ENCODE measurements at places on chromosomes 3 and 15.

DNA sequence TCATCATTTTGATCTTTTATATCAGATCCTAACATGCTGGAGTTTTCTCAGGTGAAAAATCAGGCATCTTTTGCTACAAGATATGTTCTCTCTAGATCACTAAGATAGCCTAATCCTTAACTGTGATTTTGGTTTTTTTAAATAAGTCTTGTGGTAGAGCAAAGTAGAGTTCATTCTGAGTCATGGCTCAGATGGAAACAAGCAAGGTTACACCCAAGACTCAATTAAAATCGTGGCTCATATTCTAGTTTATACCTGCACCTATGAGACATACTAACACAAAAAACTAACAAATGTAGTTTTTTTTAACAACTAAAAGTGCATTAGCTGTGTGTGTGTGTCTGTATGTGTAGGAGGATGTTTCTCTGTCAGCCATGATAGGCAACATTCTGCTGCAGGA lies 428.2 kb downstream of the NLGN1 start:
- no peak for DNase-seq

- DNase-seq: peak; percentile 16
These were observed 268.4 kb upstream of the NSMCE3 start for GRCh38 chr15:29538044-29538443.

DNA sequence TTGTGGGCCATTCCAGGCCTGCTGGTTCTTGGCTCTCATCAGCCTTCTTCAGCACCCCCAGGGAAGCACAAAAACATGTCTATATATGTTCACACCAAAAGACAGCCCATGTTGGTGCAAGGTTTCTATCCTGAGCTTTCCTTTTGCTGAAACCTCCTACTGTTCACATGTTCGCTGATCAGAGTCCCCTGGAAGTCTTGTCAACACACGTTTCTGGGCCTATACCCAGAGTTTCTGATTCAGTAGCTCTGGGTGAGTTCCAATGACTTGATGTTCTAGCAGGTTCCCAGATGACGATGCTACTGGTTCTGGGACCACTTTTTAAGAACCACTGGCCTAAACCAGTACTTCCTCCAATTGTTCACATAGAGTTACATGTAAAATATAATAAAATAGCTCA lies 46.0 kb downstream of the SUCNR1 start:
- no peak for DNase-seq

DNA sequence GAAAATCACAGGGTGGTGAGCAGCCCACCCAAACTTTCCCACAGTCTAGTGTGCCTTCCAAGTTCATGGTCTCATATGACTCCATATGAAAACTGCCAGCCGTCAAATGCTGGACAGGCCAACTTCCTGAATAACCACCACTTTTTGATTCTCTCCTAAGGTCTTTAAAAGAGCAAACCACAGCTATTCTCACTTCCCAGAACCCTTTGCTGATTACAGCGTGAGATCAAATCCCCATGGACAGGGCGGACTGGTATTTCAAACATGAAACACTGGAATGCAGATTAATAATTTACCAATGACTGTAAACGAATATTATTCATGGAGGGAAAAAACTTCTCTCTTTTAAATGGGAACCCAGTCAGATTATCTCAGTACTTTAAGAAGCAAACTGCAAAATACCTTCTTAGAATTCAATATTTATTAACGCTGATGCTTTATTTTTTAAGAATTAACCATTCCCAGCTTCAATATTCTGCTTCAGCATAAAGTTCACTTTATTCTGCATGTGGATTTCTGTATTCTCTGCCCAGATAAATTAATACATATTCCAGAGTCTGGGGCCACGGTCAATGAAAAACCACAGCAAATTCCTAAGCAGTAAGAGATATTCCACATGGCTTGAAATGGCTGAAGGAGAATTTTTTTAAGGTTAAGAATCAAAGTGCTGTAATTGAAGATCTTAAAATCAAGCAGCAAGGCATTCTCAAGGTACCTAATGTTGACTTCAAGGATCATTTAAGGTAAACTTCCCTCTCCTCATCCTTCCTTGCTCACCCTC lies 42.9 kb downstream of the MYO1E start:
- peak; percentile 86 for DNase-seq

GRCh38 chr15:52673734-52674133 lies 5.5 kb downstream of the ATOSA start:
- DNase-seq: no peak

- DNase-seq: peak; percentile 2
These were observed 61.2 kb downstream of the VPS8 start for GRCh38 chr3:184873141-184873540.

- no peak for DNase-seq
These were observed 95.5 kb downstream of the CCNL1 start for GRCh38 chr3:157064402-157064801.

GRCh38 chr3:188191460-188191859 lies 37.5 kb downstream of the LPP start:
- no peak for DNase-seq

- DNase-seq: peak; percentile 7
These were observed 627 bp downstream of the NT5DC2 start for GRCh38 chr3:52532838-52533622.

GRCh38 chr3:87949879-87950208 lies 109.0 kb downstream of the CGGBP1 start:
- DNase-seq: no peak

- DNase-seq: peak; percentile 69
These were observed at the start of gene MAP6D1 for GRCh38 chr3:183825456-183826161. Gene MAP6D1, minus strand, starts transcription at chr3:183825577. Its CDS starts 30 bp downstream, at chr3:183825547.

DNA sequence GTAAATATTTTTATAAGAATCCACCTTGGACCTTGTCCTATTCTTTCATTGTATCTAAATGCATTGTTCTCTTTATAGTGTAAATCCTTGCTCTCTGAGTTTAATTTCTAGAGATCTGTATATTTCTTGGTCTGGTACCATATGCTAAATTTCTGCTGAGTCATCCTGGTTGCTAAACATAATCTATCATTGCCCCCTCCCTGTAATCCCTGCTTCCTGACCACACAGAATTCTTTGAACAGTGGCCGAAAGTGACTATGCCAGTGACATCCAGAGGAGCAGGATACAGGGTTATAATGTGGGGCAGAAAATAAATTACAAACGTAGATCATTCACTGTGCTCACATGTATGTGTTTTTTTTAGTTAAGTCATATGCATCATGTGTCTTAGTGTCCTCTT lies 143.1 kb downstream of the DIPK2A start:
- DNase-seq: no peak

DNA sequence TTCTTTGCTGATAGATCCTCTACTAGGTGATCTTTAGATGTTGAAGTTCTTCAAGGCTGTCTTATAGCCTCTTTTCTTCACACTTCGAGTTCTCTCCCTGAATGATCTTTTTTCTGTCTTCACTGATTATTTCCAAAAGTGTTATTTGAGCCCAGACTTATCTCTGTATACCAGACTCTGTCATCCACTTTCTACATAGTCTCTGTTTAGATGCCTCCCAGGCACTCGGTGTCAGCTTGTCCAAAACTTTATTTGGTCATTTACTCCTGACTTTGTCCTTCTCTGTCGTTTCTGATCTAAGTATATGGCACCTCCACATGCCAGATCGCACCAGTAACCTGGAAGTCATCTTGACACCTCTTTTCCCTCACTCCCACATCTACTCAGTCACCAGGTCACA lies 27.6 kb downstream of the KLHL18 start:
- no peak for DNase-seq

GRCh38 chr3:108391917-108392593 lies 95.7 kb downstream of the HHLA2 start:
- DNase-seq: no peak

DNA sequence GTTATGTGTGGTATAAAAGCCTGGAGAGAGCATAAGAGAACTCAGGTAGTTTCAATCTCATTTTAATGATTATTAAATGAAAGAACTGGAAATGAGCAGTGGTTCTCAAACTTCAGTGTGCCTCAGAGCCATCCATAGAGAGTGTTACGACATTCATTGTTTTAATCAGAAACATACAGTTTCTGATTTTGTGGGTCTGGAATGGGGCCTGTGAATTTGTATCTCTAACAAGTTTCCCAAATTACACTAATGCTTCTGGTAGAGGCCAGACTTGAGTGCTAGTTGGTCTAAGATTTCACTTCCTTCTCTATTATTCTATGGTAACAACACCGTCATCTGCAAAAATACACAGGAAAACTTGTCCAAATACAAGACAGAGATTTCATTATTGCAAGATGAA lies 292.0 kb upstream of the NECTIN3 start:
- DNase-seq: no peak

GRCh38 chr15:38130740-38131498 lies 121.7 kb upstream of the SPRED1 start:
- no peak for DNase-seq

DNA sequence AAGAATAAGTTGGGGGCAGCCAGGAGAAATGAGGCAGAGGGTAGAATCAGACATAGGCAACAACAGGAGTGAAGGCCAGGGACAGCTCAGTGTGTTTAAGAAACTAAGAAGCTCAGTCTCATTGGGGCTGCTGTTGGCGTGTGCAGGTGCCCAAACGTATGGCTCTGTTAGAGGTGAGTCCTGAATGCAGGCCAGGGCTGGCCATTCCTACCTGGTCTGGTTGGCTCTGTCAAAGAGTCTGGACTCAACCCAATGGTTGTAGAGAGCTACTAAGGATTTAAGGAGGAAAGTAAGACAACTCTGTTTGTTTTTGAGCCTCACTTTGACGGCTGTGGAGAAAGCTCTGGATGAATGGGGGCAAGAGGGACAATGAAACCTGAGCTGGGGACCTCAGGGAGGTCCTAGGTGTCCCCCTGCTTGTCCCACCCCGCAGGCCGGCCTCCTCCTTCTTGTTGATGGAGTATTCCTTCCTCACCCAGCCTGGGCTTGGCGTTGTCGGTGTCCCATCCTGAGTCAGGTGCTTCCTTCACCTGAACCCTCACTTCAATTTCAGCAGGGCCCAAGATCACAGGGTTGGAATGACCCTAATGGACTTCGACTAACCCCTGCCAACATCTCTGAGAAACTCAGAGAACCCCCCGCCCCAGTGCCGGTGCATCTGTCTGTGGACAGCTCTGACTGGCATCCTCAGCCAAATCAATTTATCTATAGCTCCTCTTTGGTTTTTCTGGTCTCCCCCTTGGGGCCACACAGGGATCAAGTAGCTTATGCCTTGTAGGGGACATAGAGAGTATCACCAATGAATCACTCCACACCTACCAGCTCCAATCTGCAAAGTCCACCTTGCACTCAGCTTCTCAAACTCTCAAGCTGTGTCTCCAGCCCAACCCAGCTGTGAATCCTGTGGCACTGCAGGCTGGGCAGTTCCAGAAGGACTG lies 8.3 kb downstream of the ITGA11 start:
- no peak for DNase-seq

DNA sequence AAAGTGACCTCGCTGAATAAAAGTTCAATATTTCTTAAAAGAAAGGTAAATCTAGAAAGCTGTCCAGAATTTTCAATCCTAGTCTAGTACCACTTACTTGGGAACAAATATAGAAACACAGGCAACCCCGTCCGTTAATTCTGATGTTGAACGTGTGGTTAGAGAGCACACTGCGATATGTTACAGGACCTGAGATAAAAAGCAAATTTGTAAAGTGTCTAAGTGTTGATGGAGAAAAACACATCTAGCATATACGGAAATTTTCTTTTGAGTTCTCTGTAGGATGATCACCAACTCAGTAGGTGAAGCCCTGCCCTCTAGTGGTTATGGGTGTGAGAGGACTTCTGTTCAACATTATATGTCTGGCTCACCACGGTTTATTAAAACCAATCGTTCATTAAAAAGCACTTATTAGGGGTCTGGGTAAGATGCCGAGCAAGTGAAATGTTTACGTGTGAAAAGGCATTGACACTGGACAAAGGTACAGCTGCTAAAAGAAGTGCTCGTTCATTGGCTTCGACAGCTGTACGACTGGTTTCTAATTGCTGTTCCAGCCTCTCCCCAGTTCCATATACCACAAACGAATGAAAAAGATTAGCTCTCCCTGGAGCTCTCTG lies 1.0 kb upstream of the ATP2C1 start:
- peak; percentile 74 for DNase-seq

DNA sequence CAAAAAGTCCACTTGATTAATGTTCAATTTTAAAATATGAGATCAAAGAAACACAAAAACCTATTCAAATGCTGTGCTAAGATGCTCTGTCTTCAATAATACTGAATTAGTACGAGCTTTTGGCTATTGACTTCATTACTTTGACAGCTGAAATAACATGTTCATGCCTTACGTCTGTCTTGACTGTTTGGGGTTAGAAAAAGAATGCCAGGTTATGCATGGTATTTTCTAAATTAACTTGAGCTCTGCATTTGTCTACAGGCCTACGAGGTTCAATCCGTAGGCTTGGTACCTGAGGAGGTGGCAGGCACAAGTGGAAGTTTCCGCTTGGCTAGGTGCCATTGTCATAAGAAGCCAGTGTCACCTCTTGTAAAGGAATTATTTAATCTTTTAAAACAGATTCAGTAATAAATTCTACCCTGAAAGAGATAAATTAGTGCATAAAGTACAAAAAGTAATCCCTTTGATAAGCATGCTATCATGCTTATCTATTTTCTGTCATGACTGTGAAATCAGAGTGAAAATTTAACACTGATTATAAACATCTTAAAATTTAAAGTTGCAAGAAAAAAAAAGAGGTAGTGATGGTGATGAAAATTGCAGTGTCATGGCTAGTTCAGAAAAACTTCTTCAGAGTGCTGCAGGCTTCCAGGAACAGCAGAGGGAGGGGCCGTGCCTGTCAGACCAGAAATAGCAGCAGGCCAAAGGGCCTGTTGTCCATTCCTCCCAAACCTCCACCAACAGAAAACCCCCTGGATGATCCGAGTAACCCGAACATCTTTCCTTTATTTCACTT lies 115.7 kb downstream of the ARRDC4 start:
- DNase-seq: peak; percentile 41

GRCh38 chr3:56772952-56773938 lies 28.5 kb downstream of the ARHGEF3 start:
- DNase-seq: no peak

DNA sequence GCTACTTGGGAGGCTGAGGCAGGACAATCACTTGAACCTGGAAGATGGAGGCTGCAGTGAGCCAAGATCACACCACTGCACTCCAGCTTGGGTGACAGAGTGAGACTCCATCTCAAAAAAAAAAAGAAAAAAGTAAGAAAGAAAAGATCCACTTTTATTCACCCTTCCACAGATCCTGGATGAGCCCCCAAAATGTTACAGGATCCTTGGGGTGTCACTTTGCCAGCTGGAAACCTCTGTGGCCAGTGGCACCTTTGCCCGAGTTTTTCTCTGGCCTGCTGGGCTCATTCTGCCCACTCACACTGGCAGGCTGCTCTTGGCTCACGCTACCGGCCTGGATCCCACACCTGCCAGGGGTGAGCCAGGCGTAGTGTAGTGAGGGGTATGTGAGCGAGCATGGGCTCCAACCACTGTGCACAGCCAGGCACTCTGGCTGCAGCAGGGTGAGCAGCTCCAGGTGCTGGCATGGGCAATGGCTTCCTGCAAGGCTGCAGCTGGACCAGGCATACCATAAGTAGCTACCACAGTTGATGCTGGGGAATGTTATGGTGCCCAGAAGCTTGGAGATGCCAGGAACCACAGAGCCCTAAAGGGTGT lies 57.8 kb upstream of the C15orf39 start:
- DNase-seq: peak; percentile 41

GRCh38 chr15:69648212-69648611 lies 195.6 kb downstream of the RPLP1 start:
- DNase-seq: no peak

GRCh38 chr3:98551754-98552153 lies 20.0 kb downstream of the GPR15 start:
- no peak for DNase-seq

GRCh38 chr3:33430571-33430970 lies 9.6 kb downstream of the UBP1 start:
- DNase-seq: no peak
